Peyer's patch (tissue), 4 donors: ENCODE measurements at places on chromosomes 13 and 19.
A peak's percentile ranks its signal among the peaks of the same experiment; 100 is the strongest.

- DNase-seq = peak; percentile 94
These were observed 7.1 kb downstream of the GPR108 start for GRCh38 chr19:6730153-6730804.

DNA sequence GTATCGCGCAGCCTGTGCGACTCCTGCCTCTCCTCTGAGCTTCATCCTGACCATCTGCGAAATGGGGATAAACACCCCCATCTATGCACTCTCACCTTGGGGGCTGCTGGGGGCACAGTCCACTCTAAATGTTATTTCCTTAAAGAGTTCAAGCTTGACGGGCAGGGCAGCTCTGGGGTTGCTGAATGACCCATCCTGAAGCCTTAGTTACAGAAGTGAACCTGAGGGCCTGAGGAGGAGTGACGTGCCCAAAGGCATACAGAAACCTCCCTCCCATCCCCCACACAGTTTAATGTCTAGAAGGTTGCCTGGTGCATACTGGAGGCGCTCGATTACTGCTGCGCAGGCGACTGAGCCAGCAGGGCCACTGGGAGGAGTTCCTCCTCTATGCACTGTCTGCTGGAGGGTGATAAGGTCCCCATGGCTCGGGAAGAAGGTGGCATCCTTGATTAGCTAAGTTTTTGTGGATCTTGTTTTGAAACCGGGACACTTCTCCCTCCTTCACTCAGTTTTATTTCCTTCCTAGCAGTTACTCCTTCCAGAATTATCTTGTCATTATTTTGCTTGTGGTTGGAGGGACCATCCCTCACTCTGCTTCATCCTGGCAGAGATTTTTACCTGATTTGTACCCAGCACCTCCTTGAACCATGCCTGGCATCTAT, 572 bp upstream of the FKBP8 start:
- DNase-seq = peak; percentile 75

DNA sequence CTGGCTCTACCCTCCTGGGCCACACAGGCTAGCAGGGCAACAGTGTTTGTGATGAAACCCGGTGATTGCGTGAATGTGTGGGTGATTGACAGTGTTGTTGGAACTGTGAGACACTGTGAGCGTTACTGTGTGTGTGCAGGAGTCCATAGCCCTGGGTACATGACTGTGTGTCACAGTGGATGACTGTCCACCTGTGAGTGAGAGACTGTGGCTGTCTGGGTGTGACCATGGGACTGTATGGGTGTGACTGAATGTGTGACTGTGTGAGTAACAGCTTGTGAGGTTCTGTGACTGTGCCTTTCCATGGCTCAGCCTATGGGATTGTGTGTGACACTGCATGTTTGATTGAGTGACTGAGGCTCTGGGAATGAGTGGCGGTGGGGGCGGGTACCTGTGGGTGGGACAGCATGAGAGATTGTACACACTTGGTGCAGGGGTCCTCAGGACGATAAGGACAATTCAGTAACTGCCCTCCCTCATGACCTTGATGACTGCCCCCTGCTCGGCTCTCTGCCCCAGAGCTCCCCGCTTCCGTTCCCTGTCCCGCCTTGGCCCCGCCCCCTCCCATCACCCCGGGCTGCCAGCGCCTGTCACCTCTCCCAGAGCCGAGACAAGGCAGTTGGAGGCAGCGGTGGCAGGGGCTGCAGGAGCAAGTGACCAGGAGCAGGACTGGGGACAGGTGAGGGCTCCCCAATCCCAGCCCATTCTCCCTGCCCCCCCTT, at the start of gene GIPR:
Gene GIPR, plus strand, starts transcription at position 602 of the 722 bp plus-strand sequence. CDS start 1,300 bp downstream, outside the sequence.
- peak; percentile 74 for DNase-seq

DNA sequence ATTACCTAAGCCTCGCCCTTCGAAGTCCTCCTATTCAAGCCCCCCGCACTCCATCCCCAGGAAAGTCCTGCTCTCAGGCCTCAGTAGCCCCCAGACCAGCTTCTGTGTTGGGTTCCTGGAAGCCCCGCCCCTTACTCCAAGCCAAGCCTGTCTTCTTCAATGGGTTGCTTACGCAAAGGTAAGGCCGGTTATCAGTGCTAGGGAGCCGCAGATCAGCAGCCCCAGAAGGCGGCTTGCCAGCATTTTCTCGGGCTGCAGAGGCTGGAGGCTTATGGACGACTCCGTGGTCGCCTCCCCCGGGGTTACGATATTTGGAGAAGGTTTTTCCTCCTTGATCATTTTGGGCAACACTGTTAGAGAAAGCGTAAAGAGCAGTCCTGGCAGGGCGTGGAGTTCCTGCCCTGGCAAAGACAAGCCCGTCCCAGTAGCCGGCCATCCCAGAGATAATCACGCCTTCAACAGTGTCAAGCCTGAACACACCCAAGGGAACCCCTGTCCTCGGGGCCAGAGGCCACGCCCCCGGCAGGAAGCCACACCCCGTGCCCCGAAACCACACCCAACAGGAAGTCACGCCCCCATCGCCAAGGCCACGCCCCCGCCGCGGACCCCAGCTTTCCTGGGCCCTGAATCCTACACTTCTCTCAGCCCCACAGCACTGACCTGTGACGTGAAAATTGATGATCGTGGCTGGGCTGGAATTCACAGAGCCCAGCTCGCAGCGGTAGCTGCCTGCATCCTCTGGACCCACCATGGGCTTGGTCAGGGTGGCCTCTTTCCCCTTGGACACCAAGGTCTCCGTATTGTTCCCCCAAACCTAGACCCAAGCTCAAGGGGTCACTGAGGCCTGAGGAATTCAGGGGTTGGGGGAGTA, 954 bp upstream of the RASIP1 start:
- DNase-seq = peak; percentile 81

DNA sequence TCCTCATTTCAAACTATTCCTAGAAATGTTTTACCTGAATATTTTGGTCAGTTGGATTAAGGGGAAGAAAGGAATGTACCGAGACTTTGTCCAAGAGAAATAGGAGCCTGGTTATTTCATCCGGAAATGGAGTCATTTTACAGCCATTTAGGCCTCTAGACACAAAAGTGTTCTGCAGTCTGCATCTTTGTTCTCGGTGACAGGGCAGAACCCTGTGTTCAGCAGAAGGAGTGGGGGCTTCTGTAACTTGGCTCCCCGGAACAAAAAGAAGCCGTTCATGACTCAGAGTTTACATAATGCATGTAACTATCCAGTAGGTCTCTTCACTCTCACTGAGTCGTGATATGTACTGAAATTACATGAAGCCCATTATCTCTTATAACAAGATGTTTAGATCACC, 21.6 kb upstream of the FNDC3A start:
- no peak for DNase-seq

DNA sequence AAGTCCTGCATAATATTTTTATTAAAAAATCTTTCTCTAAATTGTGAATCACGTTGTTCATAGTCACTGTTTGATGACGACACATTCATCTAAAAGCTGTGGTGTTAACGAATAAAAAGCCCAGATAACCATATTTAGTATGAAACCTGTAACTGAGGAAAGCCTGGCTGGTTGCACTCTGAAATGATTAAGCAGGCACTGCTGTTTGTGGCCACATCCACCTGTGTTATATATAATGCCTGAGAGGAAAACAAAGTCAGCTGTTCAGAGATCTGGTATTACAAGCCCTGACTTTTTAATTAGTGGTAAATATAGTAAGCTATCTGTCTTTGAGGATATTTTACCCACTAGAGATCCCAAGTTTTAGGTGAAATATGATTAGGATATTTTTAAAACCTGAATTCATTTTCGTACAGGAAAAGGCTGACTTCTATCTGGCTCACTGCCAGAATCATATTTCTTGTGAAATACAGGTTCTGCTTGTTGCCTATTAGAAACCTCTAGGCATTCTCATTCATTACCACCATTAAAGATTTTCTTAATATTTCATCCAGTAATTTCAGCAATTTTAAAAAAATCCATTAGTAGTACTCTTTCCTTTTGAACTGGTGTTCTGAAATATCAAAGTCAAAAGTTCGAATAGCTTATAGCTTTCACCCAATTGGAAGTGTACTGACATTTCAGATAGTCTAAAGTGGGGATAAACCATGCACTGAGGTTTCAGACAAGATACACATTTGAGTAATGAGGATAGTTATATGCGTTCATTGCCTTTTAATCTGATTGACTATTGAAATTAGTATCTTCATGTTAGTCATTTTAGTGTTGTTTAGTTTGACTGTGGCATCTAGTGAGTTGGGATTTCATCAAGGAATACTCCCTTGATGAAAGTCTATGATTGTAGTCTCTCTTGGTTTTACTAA, 79.7 kb downstream of the LMO7 start:
- no peak for DNase-seq

GRCh38 chr13:51291341-51291740, 48.1 kb upstream of the SERPINE3 start:
- DNase-seq = no peak

DNA sequence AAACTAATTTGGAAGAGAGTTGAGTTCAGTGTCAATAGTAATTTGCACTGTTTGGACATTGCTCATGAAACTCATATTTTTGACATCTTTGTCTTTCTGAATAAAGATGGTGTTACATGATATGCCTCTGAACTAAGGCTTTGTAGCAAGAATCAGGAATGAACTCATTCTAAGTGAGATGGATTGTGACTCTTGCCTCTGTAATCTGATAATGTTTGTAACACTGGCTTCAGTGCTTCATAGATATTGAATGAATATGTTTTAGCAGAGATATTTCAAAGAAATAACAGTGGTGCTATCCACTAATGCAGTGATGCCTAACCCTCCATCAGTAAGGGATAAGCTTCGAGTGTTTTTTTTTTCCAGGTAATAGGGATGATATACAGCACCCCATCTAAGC, 32.9 kb downstream of the TEX26 start:
- no peak for DNase-seq

DNA sequence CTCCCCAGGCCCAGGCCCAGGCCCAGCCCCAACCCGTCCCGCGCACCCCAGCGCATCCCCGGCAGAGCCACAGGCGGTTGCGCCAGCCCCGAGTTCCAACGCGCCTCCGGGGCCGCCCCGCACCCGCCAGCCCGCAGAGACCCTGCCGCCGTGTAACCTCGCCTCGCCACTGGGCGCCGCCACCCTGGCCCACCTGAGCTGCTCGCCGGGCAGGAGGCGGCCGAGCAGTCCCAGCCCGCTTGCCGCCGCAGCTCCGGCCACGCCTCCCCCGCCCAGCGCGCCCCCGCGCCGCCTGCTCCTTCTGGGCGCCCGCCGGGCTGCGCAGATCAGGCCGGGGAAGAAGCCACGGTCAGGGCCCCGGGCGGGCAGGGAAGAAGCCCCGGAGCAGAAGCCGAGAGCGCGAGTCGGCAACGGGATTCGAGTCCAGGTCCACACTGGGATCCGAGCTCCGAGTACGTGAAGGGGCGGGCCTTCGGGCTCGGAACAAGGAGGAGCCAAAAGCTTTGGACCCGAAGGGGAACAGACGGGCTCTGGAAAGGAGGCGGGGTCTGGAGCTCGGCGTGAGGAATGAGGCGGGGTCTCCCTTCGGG, at the start of gene MBOAT7:
Gene MBOAT7, minus strand, starts transcription at position 436 of the 590 bp plus-strand sequence. CDS start 1,072 bp downstream, outside the sequence.
- DNase-seq = no peak

DNA sequence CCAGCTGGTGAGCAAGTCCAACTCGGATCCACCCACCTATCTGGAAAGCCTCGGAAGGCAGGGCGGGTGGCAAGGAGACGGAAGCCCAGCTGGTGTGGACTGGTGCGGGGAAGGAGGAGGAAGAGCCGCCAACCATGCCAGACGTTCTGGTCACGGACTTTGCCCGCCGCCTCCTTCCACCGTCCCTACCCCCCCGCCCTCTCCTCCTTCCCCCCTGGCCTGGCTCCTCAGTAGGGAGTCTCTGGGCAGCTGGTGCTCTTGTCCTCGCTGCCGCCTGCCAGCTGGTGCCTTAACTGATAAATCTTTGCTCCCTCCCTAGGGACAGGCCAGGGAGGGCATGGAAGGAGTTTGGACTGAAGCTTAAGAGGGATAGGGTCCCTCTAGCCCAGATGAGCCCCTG, 4.8 kb downstream of the SYNGR4 start:
- peak; percentile 76 for DNase-seq

DNA sequence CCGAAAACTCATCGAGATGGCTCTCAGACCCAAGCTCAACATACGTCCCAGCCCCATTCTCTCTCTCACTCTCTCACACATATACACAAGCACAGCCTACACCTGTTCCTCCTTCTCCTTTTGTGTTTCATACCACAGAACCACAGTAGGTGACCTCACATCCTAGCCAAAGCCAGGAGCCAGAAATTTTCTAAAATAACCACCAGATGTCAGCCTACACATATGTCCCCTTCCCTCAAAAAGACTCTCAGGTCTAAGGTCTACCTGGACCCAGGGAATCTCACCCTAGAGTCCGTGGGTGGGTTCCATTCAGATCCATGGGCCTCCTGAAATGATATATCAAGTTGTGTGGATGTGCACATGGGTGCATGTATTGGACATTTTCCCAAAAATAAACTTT, 104.2 kb upstream of the IPO5 start:
- DNase-seq = no peak

DNA sequence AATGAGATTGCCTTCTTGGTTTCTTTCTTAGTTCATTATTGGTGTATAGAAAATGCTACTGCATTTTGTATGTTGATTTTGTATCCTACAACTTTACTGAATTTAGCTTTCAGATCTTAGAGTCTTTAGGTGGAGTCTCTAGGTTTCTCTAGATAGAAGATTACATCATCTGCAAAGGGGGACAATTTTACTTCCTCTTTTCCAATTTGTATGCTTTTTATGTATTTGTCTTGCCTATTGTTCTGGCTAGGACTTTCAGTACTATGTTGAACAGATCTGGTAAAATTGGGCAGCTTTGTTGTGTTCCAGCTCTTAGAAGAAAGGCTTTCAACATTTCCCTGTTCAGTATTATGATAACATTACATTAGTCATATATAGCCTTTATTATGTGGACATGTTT, 101.0 kb upstream of the SPRY2 start:
- no peak for DNase-seq

- DNase-seq = no peak
These were observed 4.1 kb downstream of the CRYL1 start for GRCh38 chr13:20521364-20522115.

DNA sequence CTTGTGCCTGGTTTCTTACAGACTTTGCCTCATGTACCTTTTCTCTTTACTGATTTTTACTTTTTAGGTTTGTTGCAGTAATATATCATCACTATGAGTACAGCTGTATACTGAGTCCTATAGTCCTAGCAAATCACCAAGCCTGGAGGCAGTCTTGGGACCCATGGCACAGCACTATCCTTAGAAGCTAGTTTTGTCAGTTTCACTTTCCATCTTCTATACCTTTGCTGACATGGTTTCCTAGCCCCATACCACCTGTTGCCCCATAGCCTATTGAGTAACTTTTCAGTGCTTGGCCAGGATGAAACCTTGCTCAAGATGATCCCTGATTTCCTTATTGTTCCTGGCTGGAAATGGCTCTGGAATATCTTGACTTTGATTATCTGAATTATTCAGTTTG, 826.4 kb downstream of the GPC5 start:
- DNase-seq = no peak
